ENCODE measurements at places on chromosomes 2 and 18.

GRCh38 chr2:121336528-121337294 lies 51.7 kb upstream of the TFCP2L1 start:
- DNase-seq: no peak

DNA sequence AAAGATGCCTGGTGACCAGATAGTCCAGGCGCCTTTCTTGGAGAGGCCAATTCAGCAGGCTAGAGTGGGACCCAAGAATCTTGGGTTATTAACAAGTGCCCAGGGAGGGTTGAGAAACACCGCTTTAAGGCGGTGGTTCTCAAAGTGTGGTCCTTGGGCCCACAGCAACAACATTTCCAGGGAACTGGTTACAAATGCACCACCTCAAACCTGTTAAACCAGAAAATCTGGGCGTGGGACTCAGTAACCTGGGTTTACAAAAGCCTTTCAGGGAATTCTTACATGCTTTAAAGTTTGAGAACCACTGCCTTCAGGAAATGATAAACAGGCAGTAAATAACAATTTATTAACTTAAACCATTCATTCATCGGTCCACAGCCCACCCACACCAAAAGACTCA lies 92.5 kb downstream of the SP3 start:
- no peak for DNase-seq

DNA sequence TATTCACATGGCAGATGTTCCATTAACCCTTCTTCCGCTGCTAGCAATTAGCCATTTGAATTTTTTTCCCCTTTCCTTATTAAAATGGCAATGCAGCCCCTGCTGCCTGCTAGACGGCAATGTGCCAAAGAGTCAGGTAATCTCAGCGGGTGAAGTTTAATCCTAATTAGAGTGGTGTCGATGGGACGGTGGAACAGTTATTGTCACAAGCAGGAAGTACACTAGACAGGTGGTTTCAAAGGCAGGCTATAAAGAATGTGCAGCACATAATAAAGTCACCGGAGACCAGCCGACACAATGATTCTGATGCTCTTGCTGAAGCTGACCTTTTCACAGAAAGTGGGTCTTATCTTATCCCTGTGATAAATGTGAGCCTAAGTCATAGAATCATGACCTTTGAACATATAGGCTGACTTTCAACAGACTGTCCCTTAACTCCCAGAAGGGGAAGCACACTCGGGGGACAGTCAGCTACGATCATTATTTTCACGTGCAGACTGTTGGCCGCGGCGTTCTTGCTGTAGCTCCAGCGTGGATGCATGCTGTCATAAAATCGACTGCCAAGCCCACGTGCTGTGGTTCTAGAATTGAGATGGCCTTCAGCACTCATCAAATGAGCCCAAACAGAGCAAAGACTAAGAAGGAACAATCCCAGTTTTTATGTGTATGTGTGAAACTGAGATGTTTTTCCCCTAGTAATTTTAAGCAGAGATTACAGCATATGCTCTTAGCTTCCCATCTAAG lies 926.2 kb upstream of the SOX11 start:
- no peak for DNase-seq

GRCh38 chr18:26127786-26128185 lies 5.9 kb upstream of the PSMA8 start:
- DNase-seq: no peak

GRCh38 chr2:156505696-156506095 lies 69.5 kb downstream of the GPD2 start:
- DNase-seq: no peak

DNA sequence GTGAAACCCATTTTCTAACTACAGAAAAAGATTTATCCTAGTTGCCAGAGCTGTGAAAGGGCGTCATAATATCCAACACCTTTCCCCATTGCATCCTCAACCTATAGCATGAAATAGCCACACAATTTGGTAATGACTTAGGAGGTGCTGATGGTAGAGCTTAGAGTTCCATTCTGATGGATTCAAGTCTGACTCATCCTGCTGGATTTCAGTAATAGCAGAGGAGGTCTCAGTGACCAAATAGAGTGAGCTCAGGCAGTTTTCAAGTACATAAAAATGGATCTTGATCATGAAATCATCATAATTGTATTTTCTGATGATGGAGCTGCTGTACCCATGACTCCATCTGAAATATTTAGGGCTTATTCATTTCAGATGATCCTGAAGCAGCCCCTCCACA lies 270.7 kb upstream of the KLHL29 start:
- DNase-seq: no peak

- DNase-seq: no peak
Measured at GRCh38 chr2:195677884-195678283, 20.9 kb downstream of the SLC39A10 start.

- no peak for DNase-seq
Measured at GRCh38 chr2:184113696-184114403, 484.5 kb upstream of the ZNF804A start.

DNA sequence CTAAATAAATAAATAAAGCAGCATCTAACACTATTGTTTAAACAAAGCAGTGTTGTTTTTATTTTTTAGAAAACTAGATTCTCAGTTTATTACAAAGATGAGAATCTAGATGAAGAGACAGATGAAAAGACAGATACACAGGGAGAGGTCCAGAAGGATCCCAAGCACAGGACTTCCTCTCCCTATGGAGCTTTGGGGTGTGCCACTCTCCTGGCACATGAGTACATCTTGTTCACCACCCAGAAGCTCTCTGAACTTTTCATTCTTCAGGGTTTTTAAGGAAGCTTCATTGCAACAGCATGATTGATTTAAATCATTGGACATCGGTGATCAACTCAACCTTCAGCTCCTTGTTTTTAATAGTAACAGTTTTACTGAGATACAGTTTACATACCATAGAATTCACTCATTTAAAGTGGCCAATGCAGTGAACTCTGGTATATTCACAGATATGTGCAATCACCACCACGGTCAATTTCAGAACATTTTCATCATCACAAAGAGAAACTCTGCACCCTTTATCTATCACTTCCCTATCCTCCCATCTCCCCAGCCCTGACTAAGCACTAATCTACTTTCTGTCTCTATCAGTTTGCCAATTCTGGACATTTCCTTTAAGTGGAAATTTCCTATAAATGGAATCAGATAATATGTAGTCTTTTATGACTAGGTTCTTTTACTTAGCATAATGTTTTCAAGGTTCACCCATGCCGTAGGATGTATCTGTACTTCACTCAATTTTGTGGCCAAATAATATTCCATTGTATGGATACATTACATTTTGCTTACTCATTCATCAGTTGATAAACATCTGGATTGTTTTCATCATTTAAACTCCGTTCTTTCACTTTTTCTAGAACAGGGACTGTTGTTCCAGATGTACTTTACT lies 62.3 kb upstream of the ZFP36L2 start:
- DNase-seq: no peak

DNA sequence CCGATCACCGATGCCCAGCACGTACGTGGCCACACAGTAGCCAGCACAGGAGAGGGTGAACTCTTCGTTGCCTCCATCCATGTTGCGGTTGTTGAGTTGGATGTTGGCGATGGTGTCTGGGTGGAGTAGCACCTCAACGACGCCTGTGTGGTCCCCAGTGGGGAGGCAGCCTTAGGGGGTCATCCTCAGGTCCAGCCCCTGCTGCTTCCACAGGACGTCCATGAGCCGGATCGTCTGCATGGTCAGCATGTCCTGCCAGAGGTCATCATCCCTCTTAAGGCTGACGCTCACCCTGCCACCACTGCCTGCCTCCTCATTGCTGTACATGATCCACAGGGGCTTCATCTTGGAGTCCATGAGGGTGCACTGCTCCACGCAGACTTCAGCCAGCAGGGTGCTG lies 369.3 kb downstream of the CMPK2 start:
- no peak for DNase-seq

Measured in NCI-H1417 (cell line).